ENCODE measurements at places on chromosomes 4 and X.

DNA sequence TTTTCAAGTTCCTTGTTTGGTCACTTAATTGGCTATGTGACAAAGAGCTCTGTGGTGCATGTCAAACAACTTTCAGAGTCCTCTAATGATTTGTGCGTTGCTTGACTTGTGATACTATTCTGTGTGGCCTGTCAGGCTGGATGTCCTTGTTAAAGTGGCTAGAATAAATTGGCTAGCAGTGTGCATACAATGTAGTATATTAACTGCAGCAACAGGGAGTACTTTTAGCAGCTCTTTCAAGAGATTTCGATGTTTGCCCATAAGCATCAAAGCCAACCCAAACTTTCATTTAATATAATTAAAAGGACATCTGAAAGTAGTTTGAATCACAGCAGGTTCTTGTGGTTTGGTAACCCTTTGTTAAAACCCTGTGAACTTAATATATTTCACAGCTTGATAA, 718.9 kb downstream of the ADGRL3 start:
- no peak for DNase-seq

DNA sequence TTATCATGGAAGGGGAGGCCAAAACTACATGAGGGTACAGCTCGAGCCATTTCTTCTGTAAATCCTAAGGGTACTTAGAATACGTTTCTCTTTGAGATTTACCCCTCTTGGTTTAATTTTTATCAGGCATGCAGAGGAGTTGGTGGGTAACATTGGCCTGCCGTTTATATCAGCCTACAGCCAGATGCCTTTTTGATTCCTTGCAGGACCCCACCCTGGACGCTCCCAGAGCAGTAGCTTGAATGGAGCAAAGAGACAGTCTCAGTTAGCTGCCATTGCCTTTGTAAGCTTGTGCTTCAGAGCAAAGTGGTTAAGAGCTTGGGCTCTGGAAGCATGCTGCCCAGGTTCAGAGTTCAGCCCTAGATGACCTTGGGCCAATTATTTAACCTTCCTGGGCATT, 9.0 kb downstream of the DOCK11 start:
- no peak for DNase-seq

DNA sequence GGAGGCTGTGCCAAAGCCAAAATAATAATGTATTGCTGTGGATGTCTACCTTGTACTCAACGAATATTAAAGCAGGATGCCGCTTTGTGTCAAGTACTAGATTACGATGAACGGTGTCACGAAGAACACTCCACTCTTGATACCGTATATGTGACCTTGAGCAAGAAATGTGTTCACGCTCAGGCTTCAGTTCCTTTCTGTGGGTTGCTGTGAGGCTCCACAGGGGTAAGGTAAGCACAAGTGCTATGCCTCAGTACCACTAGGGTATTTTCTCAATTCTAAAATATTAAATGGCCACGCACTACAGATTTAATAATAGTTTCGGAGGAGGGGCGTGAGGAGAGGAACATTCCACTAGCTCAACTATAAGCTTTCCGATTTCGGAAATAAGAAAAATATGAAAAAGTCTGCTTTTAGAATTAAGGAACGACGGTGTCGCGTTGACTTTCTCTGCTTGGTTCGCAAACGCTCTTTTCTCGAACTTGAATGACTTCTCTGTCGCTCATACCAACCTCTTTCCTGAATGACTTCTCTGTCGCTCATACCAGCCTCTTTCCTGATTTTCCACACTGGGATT, 607 bp upstream of the SCOC start:
- DNase-seq: peak; percentile 31

DNA sequence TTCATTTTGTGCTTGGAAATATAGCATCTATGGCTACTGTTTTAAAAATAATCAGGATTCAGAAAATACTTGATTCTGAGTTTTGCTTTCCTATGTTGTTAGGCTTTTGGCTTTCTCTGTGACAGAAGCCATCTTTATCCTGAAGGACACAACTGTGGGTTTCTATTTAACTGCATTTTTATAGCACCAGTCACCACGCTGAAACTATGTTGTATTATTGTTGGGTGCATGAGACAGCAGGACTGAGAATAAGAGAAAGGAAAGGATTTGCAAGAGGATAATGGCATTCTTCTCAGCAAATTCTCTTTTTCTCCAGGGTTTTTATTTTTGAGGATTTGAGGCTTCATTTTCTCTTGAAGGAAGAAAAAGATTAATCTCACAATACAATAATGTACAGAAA, 10.1 kb upstream of the NEUROG2 start:
- no peak for DNase-seq

Data from activated T-cell treated with anti-CD3 and anti-CD28 coated beads, Interleukin-2, amount 50 U/mL, for 72 hours (primary cell).